Trophoblast cell (in vitro differentiated cells and primary cell): ENCODE measurements at places on chromosomes 4 and X.

GRCh38 chr4:43277003-43277402, 384.5 kb downstream of the GRXCR1 start:
- H3K36me3 ChIP-seq, result no peaks in the 10 kb centered on the region
- H3K4me1 ChIP-seq, result no peaks in the 10 kb centered on the region
- DNase-seq, result no peak
- no peaks in the 10 kb centered on the region for H3K27me3 ChIP-seq
- H3K27ac ChIP-seq, result no peak overlapping the region
- H3K4me3 ChIP-seq, result no peak overlapping the region

DNA sequence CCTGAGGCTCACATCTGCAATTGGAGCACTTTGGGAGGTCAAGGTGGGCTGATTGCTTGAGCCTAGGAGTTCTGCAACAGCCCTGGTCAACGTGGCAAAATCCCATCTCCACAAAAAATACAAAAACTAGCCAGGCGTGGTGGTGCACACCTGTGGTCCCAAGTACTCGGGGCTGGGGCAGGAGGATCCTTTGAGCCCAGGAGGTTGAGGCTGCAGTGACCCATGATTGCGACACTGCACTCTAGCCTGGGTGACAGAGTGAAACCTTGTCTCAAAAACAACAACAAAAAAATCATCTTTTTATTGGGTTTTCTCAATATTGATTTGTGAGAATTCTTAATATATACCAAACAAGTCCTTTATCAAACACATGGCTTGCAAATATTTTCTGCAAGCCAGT, 64.9 kb downstream of the ANKRD17 start:
- DNase-seq, result no peak
- H3K27ac ChIP-seq, result no peak overlapping the region
- no peaks in the 10 kb centered on the region for H3K36me3 ChIP-seq

DNA sequence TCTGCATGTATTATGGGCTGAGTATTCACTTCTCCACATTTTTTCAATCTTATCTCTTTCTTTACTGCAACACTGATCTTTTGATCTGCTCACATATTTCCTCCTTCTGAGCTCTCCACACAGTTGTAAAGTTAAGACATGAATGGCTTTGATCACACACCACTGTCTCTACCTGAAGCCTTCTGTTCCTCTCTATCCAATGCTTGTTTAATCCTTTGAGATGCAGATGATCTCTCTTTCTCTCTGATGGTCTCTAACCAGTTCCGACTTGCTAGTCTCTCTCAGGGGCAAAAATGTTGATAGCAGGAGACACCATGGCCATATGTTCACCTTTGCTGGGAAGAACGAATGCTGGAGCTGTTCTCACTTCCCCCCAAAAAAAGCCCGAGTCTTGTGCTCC, 162.4 kb downstream of the UNC5C start:
- H3K27me3 ChIP-seq, result no peaks in the 10 kb centered on the region
- H3K4me3 ChIP-seq, result no peak overlapping the region
- no peaks in the 10 kb centered on the region for H3K4me1 ChIP-seq
- no peak overlapping the region for H3K27ac ChIP-seq

- H3K27me3 ChIP-seq, result no peaks in the 10 kb centered on the region
- peaks cover 2% of the 10 kb centered on the region for H3K4me1 ChIP-seq
- H3K36me3 ChIP-seq, result no peaks in the 10 kb centered on the region
- DNase-seq, result no peak
Measured at GRCh38 chrX:98380106-98380505, 1496.4 kb downstream of the RPA4 start.

DNA sequence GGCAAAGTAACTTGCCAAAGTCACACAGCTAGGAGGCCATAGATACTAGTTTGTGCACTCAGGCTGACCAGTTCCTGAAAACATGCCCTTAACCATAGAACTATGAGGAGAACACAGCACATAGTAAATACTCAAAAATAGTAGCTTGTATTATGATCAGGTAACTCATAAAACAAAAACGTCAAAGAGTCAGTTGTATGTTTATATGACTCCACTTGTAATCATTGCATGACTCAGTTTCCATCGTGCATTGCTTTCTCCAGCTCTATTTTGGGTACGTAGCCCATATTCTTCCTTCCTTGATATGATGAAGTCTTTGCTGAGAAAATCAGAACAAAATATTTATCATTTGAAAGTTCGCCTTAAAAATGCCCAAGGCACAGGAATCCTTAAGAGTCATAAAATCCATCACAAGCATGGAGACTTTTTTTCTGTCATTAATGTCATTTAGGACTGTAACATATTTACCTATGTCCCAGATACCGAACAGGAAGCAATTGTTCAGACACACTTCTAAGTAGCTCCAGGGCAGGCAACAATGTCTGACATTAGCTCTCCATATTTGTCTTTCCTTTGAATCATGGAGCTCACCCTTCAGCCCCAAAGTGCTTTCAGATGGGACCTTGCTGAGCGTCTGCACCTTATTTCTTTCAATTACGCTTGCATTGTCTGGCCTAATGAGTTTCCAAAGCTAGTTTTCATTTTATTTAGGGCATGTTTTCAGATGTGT, 11.2 kb upstream of the MID1 start:
- DNase-seq, result no peak
- peak overlapping the region; percentile 65 for H3K27ac ChIP-seq
- H3K4me1 ChIP-seq, result peaks cover 10% of the 10 kb centered on the region
- H3K27me3 ChIP-seq, result no peaks in the 10 kb centered on the region

DNA sequence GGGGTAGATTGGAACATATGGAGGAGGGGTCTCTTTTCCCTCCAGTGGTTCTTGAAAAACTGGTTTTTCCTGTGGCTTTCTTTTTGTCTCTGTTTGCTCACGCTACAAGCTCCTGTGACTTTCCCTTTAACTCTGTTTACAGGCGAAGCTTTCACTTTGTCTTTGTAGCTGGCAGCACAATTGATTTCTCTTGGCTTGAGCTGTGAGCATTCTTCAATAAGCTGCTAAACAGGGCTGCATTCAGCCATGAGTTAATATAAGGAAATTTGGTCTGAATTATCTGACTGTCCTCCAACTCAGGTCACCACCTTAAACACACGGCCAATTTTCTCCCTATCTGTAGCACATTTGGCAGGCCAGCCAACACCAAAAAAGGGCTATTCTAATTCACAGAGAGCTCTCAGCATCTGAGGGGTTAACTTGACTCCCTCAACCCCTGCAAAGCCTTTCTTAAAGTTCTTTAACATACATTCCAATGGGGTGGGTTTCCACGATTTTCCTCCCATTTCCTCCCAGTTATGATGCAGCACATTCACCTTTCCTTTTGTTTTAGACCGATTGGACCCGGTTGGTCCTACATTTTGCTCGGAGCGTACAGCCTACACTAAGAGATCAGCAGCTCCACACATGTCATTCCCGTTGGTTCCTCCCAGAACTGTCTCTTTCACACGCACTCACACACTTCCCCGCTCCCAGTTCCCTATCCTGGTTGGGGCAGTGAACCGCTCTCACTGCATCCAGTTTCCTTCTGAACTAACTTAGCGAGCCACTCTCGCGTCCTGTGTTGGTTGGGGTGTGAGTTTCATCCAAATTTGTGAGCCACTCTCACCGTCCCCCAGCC, 45.4 kb downstream of the UGT2A3 start:
- no peak overlapping the region for H3K4me3 ChIP-seq
- peak overlapping the region; percentile 98 for H3K27ac ChIP-seq
- no peaks in the 10 kb centered on the region for H3K27me3 ChIP-seq
- H3K36me3 ChIP-seq, result no peaks in the 10 kb centered on the region

DNA sequence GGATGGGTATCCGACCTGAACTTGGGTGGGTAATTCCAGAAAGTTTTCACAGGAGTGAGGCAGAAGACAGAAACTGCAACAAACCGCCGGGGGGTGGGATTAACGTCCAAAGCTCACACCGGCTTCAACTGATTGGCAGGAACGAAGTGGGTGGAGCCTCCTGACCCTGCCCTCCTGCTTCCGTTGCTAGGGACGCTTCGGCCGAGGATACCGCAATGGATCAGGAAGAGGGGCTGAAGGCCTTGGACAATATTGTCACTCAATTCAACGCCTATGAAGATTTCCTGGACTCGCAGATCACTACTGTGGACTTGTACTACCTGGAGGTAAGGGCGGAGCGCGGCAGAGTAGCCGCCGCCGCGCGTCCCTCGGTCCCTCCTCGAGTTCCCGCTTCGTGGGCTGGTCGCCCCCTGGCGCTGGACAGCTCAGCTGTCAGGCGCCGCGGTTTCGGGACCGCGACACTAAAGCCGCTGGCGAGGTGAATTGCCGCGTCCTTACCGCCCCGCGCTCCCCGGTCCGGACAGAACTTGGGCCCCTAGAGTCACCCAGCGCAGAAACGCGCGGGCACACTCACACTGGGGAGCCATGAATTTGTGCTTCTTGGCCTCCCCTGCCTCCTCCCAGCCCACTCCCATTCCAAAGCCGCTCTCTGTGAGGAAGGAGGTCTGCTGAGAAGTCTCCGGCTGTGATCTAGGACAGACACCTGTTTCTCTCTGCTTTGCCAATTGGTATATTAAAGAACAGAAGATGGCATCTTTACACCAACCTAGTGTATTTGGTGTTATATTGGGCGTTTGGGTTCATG, at the start of gene CFAP299:
Gene CFAP299 (plus strand): TSS at position 177 of the 805 bp plus-strand sequence.
- H3K4me3 ChIP-seq, result peak within 1 kb of the TSS; percentile 85
- H3K27ac ChIP-seq, result no peak within 1 kb of the TSS
- H3K27me3 ChIP-seq, result no peaks in the 10 kb centered on the region
- H3K36me3 ChIP-seq, result no peaks in the 10 kb centered on the region
- no peaks in the 10 kb centered on the region for H3K4me1 ChIP-seq
